ENCODE measurements at places on chromosomes 4 and X.

GRCh38 chr4:95599777-95600400 is 51.1 kb upstream of the UNC5C start:
- no peak for DNase-seq

DNA sequence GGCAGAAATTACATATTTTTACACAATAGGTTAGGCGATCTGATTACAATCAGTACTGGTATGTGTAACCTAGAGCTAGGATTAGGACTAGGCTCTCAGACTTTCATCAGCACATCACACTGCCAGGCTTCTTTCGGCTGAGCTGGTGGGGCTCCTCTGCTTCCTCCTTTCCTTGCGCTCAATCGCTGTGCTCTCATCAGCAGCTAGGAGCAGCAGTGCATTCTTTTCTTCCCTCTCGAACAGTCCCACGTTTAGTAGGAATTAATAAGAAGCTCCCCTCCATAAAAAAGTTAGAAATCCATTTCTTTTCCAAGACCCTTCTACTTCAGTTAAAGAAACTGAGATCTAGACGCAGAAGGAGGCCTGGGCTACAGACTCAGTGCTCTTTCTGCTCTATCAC is 350.4 kb downstream of the SPRY1 start:
- no peak for DNase-seq

DNA sequence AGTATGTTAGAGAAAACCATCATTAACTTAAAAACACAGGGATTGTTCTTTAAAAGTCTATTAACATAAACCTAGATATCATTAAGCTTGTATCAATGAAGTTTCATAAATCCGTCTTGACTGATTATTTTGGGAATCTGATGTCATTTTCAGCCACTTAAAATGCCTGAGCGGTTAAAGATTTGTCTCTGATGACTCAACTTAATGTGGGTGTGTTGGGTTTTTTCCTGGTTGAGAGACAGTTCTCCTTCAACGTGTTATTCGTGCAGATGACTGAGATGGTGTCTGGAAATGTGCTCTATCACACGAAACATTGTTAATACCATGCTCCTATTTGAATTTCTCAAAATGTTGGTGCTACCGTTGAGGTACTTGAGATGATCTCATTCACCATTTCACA is 227.3 kb upstream of the TENM3 start:
- DNase-seq: no peak

DNA sequence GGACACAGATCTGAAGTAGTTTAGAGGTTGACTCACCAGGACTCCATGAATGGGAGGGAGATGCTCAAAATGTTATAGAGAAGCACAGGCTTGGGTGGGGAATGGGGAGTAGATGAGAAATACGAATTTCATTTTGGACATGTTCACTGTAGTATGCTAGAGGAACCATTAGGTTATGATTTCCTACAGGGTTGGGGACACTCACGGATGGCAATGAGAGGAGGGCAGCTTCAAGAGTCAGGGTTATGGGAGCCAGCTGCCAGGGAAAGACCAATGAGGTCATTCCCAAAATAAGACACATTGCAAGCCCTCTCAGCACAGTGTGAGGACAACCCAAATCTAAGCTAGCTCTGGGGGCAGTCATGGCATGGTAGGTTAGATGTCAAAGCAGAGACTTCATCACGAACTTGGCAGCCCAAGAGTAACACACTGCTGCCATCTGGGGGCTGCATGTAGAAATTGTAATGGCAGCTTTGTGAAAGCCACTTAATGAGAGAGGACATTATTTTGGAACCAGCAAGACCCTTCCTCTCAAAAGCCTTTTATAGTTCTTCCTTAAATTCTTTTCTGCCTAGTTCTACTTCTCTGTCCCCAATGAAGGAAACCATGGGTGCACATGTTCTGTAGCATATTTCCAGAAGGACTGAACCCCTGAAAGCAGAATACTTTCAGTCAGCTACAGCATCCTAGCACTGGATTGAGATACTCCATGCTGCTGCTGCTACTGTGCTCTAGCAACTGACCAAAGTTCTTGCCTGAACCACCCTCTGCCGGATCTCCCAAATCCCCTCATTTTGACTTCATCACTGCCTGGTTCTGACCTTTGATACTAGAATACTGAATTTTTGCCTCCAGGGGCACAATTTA is 16.2 kb upstream of the ZCCHC12 start:
- DNase-seq: peak; percentile 37

DNA sequence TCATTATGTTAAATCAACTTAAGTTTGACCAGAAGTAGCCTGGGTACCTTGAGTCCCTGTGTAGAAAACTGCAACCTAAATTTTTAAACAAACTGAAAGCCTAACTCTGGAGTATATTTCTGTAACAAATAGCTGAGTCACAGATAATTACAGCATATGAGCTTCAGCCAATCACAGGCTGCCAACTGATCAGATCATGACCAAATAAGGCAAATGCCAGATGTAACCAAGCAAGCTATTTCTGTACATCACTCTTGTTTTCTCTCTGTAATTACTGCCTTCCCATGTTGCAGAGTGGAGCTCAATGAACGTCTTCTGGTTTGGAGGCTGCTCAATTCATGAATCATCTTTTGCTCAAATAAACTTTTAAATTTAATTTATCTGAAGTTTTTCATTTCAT is 980.9 kb upstream of the DIAPH2 start:
- DNase-seq: no peak

GRCh38 chrX:31217084-31217483 is 145.2 kb upstream of the FTHL17 start:
- no peak for DNase-seq

DNA sequence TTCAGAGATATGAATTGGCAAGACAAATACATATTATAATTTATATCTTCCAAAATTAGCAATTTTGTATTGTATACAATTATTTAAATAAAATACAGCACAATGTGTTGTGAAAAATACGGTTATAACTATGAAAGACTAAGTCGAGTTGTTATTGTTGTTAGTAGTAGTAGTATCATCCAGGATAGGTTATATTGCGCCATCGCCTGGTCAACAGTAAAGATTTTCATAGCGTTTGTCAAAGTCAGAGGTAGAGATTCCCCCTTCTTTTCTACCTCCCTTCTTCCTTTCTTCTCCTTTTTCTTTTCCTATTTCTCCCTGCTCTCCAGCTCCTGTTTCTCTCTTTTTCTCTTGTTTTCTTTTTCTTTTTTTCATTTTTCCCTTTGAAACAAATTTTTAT is 499.1 kb upstream of the EPHA5 start:
- peak; percentile 5 for DNase-seq

DNA sequence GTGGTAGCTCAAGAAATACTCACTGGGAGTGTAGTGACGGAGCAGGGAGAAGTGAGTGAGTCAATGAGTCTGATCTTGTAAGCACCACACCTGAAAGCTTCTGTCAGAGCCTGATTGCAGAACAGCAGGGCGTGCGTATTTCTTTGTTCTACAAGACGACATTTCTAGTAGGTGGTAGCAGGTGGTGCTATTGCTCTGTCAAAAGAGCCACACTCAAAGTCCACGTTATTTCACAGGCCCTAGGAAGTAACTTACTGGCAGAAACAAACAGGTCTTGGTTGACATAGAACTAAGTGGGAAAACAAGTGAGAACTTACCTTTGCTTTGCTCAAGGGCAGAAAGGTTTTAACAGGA is 46.4 kb upstream of the SPRY1 start:
- DNase-seq: no peak

- DNase-seq: peak; percentile 19
Measured at GRCh38 chr4:87523307-87523706, 5.9 kb downstream of the SPARCL1 start.

DNA sequence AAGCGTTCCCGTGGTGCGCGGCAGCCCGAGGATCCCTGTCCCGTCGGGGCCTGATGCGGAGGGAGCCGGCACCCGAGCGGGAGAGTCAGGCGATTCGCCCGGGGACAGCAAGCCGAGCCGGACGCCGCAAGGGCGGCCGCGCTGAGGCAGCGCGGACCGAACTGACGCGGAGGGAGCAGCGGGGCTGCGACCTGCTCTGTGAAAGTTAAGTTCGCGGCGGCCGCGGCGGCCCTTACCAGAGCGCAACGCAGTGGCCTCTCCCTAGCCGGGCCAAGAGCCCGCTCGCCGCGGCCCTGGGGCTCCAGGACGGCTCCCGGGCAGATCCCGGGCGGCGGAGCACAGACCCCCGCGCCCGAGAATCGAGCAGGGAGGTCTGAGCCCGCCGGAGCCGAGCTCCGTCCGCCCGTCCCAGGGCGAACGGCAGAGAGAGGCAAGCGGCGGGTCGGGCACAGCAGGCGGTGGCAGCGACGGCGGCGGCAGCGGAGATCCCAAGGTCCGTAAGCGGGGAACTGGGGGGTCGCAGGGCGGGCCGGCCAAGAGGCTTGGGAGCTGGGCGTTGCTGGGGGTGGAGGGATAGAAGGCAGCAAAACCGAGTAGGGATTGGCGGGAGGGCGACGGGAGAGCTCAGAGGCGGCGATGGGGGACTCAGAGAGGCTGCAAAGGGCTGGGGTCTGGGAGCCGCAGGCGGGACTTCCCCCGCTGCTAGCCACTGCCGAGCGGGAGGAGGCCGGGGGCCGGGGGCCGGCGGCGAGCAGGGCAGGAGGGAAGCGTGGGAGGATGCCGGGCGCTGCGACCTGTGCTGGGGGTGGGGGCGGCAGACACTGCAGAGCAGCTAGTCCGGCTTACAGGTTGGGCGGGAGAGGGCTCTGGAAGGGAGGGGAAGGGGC is 1.0 kb downstream of the GPR50 start:
- no peak for DNase-seq

DNA sequence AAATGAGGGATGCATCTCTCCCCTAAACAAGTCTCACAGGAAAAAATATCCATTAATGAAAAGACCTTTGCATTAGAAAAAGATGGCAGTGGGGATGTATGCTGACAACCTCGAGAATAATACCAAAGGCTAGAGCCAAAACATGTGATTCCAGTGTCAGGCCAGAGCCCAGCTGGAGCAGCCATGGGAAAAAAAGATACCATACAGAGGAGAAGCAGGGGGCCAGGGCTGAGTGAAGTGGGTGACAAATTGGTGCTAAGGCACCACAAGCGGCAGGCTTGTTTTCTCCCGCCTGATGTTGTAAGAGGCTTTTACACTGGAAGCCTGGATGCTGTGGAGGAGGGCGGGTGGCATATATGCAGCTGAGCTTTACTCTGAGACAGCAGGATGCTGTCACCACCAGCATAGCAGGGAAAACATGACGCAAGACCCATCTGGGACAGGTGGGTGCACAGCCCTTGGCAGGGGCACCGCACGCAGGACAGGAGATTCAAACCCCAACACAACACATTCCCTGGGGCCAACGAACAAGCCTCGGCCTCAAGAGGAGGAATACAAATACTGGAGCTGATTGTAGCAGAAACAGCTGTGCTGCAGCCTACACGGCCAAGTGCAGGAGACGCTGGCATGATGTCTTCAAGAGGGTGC is 91.9 kb downstream of the TSPAN5 start:
- DNase-seq: no peak

- DNase-seq: no peak
Measured at GRCh38 chr4:147491086-147491485, 10.2 kb downstream of the EDNRA start.

GRCh38 chrX:10479508-10479907 is 140.9 kb downstream of the MID1 start:
- DNase-seq: no peak

- DNase-seq: no peak
Measured at GRCh38 chr4:57405359-57405758, 295.2 kb upstream of the IGFBP7 start.

GRCh38 chr4:168321006-168321405 is 2.5 kb upstream of the DDX60 start:
- DNase-seq: no peak

DNA sequence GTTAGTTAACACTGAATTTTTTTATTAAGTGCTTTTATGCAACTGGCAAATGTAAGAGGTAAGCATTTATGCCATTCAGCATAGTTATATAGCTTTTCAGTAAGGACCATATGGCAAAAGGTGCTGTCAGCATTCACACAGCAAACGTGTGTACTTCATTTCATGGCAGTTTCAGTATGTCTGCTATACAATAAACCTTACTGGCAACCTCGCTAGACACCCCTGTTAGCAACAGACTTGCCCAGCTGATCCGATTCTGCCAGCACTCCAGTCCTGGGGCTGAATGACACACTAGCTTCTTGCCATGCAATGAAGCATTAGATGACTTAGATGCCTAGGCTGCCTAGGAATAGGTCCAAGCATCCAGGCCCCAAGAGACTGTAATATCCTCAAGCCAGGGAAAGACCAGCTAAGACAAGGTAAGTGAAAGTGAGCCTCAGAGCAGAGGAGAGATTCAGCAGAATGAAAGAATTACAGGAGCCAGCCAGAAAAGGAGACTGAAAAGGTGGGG is 47.3 kb upstream of the DOCK11 start:
- no peak for DNase-seq

DNA sequence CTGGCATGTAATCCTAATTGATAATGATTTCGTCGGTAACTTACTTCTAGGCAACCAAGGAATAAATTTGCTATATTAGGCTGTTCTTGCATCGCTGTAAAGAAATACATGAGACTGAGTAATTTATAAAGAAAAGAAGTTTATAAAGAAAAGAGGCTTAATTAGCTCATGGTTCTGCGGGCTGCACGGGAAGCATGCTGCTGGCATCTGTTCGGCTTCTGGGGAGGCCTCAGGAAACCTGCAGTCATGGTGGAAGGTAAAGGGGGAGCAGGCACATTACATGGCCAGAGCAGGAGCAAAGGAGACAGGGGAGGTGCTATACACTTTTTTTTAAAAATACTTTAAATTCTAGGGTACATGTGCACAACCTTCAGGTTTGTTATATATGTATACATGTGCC is 290.2 kb downstream of the STK32B start:
- no peak for DNase-seq

- DNase-seq: no peak
Measured at GRCh38 chr4:82745173-82745842, 53.3 kb downstream of the SCD5 start.

DNA sequence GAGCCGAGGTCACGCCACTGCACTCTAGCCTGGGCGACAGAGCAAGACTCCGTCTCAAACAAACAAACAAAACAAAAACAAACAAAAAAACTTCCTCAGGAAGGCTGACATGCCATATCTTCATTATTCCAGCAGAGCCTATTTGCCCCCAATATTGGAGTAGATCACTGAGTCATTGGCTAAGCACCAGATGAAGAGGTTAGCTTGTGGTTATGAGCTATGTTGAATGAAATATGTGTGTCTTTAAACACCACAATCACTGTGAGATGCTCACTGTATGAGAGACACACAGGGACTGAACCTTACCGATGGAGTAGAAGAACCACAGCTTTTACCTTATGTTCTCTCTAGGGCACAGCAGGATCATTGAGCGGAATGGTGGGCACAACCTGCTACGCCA is 122.1 kb upstream of the EOLA2 start:
- DNase-seq: no peak

DNA sequence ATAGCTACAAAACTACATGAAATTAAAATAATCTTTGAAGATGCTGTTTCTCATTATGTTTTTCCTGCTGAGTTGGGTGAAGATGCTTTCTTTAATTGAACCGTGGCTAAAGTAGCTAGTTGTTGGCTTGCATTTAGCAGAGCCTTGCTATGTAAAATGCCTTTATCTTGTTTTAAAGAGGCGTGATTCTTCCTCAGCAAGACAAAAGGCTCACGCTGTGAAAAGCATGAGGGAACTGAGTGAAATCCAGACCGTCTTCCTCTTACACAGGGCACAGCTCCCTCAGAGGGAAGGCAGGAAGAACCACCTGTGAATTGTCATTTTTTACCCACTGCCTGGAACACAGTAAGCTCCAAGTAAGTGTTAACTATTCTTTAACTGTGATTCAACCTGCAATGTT is 39.0 kb upstream of the ZNF518B start:
- DNase-seq: no peak

Data from NCI-H524 treated with DMSO at 0.1 percent for 48 hours (cell line).